CD4-positive, alpha-beta memory T cell (primary cell): ENCODE measurements at places on chromosomes 5 and 9. TPM values are rescaled to one million over a fixed set of nuclear protein-coding genes. Genes with fewer than 3 reads are reported as not detected.
A peak's percentile ranks its signal among the peaks of the same experiment; 100 is the strongest.

Gene SIT1
- 70.2 TPM for total RNA-seq

Gene KCTD16
- total RNA-seq: 0.20 TPM

Gene MAMDC2
- total RNA-seq: not detected

DNA sequence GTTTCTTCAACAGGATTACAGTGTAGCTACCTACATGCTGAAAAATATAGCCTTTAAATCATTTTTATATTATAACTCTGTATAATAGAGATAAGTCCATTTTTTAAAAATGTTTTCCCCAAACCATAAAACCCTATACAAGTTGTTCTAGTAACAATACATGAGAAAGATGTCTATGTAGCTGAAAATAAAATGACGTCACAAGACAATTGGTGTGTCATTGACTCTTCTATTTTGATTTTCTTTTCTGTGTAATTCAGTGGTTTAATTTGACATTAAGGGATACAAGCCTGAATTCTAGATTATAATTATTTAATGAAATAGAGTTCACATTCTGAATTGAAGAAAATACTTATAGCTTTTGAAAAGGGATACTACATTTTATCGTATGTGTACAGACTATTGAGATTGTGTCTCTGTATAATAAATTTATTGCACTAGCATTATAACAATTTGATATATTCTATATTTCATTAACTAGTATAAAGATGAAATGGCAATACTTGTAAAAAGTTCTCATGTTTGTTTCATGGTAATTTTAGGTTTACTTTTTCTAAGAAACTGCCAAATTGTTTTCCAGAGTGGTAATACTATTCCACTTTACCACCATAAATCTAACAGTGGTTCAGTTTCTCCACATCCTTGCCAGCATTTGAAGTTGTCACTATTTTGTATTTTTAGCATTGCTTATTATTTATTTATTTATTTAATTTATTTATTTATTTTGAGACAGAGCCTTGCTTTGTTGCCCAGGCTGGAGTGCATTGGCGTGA is 18.7 kb downstream of the ANXA1 start:
- no peaks in the 10 kb centered on the region for H3K27me3 ChIP-seq
- H3K27ac ChIP-seq: no peak overlapping the region
- no peak overlapping the region for H3K4me3 ChIP-seq
- DNase-seq: no peak
- H3K36me3 ChIP-seq: peaks cover 41% of the 10 kb centered on the region
- H3K4me1 ChIP-seq: peaks cover 11% of the 10 kb centered on the region

- no peak overlapping the region for H3K4me3 ChIP-seq
- DNase-seq: no peak
- H3K36me3 ChIP-seq: no peaks in the 10 kb centered on the region
- no peaks in the 10 kb centered on the region for H3K27me3 ChIP-seq
- peaks cover 12% of the 10 kb centered on the region for H3K4me1 ChIP-seq
Observed at GRCh38 chr9:127116088-127116726, 6.2 kb downstream of the ANGPTL2 start.

- H3K36me3 ChIP-seq: no peaks in the 10 kb centered on the region
- DNase-seq: no peak
- H3K27ac ChIP-seq: no peak overlapping the region
- H3K4me1 ChIP-seq: no peaks in the 10 kb centered on the region
- no peak overlapping the region for H3K4me3 ChIP-seq
Observed at GRCh38 chr5:92640340-92640739, 940.7 kb downstream of the NR2F1-AS1 start.

GRCh38 chr9:101495810-101496209 is 37.8 kb upstream of the RNF20 start:
- H3K27me3 ChIP-seq: no peaks in the 10 kb centered on the region
- no peaks in the 10 kb centered on the region for H3K36me3 ChIP-seq
- H3K4me3 ChIP-seq: no peak overlapping the region
- no peaks in the 10 kb centered on the region for H3K4me1 ChIP-seq

DNA sequence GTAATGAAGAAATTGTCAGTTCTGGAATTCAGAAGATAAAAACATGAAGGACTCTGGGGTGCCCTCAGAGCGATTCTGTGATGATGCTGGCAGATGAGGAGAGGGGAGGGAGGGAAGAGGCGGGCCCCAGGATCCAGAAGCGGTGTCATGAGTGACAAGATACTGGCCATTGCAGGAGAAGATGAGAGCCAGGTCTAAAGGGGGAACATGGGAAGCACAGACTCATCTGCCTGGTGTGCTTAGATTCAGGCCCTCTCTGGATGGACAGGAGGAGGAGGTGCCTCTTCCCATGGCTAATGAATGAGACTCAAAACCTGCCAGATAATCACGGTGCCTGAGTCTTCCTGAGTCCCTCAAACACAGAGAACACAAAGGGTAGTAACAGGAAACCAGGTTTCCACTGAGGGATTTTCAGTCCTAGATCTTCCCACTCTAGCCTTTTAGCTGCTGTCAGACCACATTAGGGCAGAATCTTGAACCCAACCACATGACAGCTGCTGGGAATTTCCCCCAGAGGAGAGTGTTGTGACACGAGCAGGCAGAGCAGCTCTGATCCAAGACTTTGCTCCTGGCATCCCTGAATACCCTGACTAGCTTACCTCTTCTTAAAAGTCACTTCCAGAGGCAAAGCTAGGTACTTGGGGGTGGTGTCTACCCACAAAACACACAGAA is 28.2 kb upstream of the HSPA9 start:
- peaks cover 5% of the 10 kb centered on the region for H3K4me1 ChIP-seq
- H3K27me3 ChIP-seq: no peaks in the 10 kb centered on the region
- no peak overlapping the region for H3K4me3 ChIP-seq
- no peak overlapping the region for H3K27ac ChIP-seq
- no peaks in the 10 kb centered on the region for H3K36me3 ChIP-seq
- DNase-seq: no peak

- peaks cover 8% of the 10 kb centered on the region for H3K4me1 ChIP-seq
- H3K36me3 ChIP-seq: no peaks in the 10 kb centered on the region
- no peak overlapping the region for H3K27ac ChIP-seq
- H3K27me3 ChIP-seq: no peaks in the 10 kb centered on the region
Observed at GRCh38 chr5:36724467-36725332, 118.3 kb downstream of the SLC1A3 start.

GRCh38 chr5:59040024-59040803 is 457.3 kb downstream of the RAB3C start:
- no peaks in the 10 kb centered on the region for H3K36me3 ChIP-seq
- H3K4me1 ChIP-seq: peaks cover 57% of the 10 kb centered on the region
- peak overlapping the region; percentile 81 for H3K27ac ChIP-seq
- peak overlapping the region; percentile 4 for H3K4me3 ChIP-seq

DNA sequence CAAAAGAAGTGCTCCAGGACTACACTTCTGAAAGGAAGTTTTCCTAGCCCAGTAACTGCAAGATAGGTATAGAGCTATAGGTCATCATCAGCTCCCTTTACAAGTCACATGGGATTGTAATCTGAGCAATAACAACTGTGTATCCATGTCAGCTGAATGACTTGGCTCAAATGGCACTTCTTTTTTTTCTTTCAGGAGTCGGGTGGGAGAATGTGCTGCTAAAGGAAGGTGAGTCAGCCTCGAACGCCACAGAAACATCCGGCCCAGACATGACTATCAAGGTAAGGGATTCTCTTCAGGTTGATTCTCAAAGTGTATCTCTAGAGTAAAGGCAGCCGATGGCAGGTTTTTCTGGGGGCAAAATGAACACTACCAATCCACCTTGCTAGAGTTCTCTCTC is 192.2 kb downstream of the C9orf152 start:
- DNase-seq: peak; percentile 53
- H3K4me1 ChIP-seq: no peaks in the 10 kb centered on the region
- H3K27me3 ChIP-seq: no peaks in the 10 kb centered on the region
- H3K4me3 ChIP-seq: no peak overlapping the region
- no peak overlapping the region for H3K27ac ChIP-seq

- H3K4me1 ChIP-seq: no peaks in the 10 kb centered on the region
- no peak for DNase-seq
- no peaks in the 10 kb centered on the region for H3K36me3 ChIP-seq
- H3K27ac ChIP-seq: no peak overlapping the region
- H3K4me3 ChIP-seq: no peak overlapping the region
Observed at GRCh38 chr5:121144764-121145163, 680.7 kb downstream of the PRR16 start.
